Vagina (tissue), 2 donors: ENCODE measurements at places on chromosomes 16 and 17. TPM values are rescaled to one million over a fixed set of nuclear protein-coding genes. Genes with fewer than 3 reads are reported as not detected.

Gene PRKAR1A
- 186 TPM for total RNA-seq

Gene HS3ST4
- 1.5 TPM for total RNA-seq

Gene ATP2C2
- 35.1 TPM for total RNA-seq

Gene TBC1D3C
- not detected for total RNA-seq

Gene EFCAB13
- 4.2 TPM for total RNA-seq

DNA sequence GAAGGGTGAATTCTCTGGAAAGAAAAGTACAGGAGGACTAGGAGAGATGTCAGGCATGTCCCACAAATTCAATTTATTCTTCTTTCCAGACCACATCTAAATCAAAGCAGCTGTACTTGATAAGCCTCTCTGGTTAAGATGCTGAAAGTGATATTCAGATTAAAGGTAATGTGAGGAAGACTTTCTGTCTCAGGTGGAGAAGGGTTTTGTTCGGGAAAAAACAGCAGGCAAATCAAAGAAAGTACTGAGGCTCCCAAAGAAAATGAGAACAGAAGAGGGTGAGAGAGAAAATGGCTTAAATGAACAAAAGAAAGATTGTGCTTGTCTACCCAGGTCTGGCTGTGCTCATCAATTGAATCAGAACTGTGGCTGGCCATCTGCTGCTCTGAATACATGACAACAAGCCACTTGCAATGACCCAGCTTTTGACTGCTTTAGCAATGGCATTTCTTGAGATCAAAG lies 55.6 kb downstream of the MMD start:
- no peaks in the 10 kb centered on the region for H3K4me1 ChIP-seq
- DNase-seq, result no peak
- no peaks in the 10 kb centered on the region for H3K27me3 ChIP-seq
- H3K27ac ChIP-seq, result no peak overlapping the region

- H3K4me3 ChIP-seq, result no peak overlapping the region
- DNase-seq, result no peak
- H3K36me3 ChIP-seq, result no peaks in the 10 kb centered on the region
- peaks cover 15% of the 10 kb centered on the region for H3K4me1 ChIP-seq
- no peaks in the 10 kb centered on the region for H3K27me3 ChIP-seq
Measured at GRCh38 chr17:49388692-49389513, 25.8 kb downstream of the PHB1 start.

GRCh38 chr16:22923491-22923890 lies 109.5 kb downstream of the HS3ST2 start:
- H3K27ac ChIP-seq, result no peak overlapping the region
- no peaks in the 10 kb centered on the region for H3K36me3 ChIP-seq
- DNase-seq, result no peak
- H3K4me3 ChIP-seq, result no peak overlapping the region
- no peaks in the 10 kb centered on the region for H3K27me3 ChIP-seq
- H3K4me1 ChIP-seq, result no peaks in the 10 kb centered on the region

- H3K27ac ChIP-seq, result no peak overlapping the region
- H3K4me3 ChIP-seq, result no peak overlapping the region
- no peaks in the 10 kb centered on the region for H3K4me1 ChIP-seq
- DNase-seq, result no peak
- no peaks in the 10 kb centered on the region for H3K36me3 ChIP-seq
- no peaks in the 10 kb centered on the region for H3K27me3 ChIP-seq
Measured at GRCh38 chr17:57342963-57343589, 86.8 kb downstream of the MSI2 start.

- no peaks in the 10 kb centered on the region for H3K27me3 ChIP-seq
- H3K4me3 ChIP-seq, result no peak overlapping the region
- peaks cover 5% of the 10 kb centered on the region for H3K4me1 ChIP-seq
- no peaks in the 10 kb centered on the region for H3K36me3 ChIP-seq
- DNase-seq, result no peak
Measured at GRCh38 chr16:88069397-88070168, 118.3 kb downstream of the BANP start.

DNA sequence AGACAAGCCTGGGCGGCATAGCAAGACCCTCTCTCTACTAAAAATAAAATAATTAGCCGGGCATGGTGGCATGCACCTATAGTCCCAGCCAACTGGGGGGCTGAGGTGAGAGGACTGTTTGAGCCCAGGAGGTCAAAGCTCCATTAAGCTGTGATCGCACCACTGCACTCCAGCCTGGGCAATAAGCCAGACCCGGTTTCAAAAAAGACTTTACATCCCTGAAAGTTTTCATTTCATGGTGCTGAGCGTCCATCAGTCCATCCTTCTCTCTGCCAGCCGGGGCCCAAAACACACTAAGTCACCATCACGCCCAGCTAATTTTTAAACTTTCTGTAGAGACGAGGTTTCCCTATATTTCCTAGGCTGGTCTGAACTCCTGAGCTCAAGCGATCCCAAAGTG lies 10.6 kb downstream of the RAB40B start:
- H3K27ac ChIP-seq, result no peak overlapping the region
- no peaks in the 10 kb centered on the region for H3K36me3 ChIP-seq
- DNase-seq, result no peak
- H3K27me3 ChIP-seq, result no peaks in the 10 kb centered on the region
- no peaks in the 10 kb centered on the region for H3K4me1 ChIP-seq

DNA sequence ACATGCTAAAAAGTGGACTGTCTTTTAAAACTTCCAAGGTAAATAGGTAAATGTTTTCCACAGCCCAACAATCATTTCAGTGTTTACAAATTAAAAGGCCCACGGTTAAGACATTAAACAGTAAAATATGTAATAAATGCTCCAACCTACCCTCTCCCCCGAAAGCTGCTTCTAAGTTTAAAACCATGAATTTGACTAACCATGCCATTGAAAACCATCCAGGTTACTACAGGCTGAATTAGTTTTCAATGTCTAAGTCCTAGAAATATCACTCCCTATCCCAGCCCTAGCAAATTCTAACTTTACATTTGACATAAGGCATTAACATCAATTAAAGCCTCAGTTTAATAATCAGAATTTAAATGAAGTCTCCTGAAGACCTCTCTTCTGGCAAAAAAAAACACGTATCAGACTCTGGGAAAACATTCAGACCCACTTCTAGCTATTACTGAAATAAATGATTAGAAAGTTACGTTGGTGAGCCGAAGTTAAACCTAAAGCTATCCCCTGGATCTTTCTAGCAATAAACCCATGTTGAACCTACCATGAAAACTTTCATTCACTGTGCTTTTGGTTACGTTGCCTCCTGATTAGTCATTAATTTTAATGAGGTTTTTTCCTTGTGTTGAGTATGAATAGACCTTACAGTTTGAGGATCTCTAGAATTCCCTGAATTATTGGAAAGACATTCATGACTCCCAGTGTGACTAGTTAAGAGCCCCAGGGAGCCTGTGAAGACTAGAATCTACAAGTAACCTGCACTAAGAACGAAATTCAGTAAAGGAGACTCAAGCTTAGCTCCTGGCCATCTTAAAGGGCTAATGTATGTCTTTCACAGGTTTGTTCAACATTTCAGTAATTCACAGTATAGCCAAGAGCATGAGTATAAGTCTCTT lies 1.7 kb upstream of the POLG2 start:
- H3K4me3 ChIP-seq, result no peak overlapping the region
- no peaks in the 10 kb centered on the region for H3K27me3 ChIP-seq
- DNase-seq, result no peak
- peaks cover 86% of the 10 kb centered on the region for H3K4me1 ChIP-seq

- H3K36me3 ChIP-seq, result no peaks in the 10 kb centered on the region
- H3K4me3 ChIP-seq, result no peak overlapping the region
- no peak for DNase-seq
- no peaks in the 10 kb centered on the region for H3K27me3 ChIP-seq
Measured at GRCh38 chr17:2792366-2793169, 3.7 kb upstream of the RAP1GAP2 start.

DNA sequence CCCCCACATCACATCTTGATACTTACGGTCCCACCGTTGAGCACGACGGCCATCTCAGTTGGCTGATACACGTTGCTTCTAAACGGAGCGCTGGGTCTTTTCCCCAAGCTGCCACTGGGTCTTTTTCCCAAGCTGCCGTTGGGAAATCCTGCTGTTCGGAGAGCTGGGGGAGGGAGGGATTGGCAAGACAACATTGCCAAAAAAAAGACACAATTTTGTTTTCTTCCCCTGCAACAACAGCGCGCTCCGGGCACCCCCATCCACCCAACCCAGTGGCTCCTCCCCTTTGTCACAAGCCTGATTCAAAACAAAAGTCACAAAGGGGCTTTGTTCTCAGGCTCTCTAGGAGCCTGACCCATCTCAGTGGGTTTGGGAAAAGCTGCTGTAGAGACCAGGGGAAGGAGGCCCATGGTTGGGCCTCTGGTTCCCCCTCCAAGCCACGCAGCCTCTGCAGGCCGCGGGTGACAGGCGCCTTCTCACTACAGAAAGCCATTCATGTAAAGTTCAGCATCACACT lies 22.8 kb downstream of the GPRC5B start:
- DNase-seq, result no peak
- no peak overlapping the region for H3K27ac ChIP-seq
- H3K4me1 ChIP-seq, result no peaks in the 10 kb centered on the region
- no peak overlapping the region for H3K4me3 ChIP-seq
- no peaks in the 10 kb centered on the region for H3K27me3 ChIP-seq

DNA sequence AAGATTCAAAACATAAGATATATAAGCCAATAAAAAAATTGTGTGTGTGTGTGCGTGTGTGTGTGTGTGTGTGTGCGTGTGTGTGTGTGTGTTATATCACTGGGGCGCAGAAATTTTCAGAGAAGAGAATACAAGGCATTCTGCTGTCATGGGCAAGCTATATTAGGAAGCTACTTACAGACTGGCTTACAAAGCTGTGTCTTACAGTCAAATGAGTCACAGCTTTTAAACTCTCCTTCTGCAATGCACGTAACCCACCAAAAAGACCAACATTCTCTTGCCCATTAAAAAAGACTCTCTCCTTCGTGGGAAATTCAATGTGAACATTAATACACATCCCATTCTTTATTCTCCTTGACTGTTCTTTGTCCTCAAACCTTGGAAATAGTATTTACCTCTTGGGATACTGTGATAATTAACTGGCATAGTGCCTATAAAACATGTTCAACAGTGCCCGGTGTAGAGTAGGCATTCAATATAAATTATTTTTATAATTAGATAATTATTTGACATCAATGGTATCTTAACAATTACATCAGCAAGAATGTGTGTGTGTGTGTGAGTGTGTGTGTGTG lies 860.4 kb upstream of the SOX9 start:
- H3K27me3 ChIP-seq, result no peaks in the 10 kb centered on the region
- H3K36me3 ChIP-seq, result no peaks in the 10 kb centered on the region
- H3K27ac ChIP-seq, result no peak overlapping the region
- DNase-seq, result no peak
- H3K4me3 ChIP-seq, result no peak overlapping the region
- no peaks in the 10 kb centered on the region for H3K4me1 ChIP-seq

DNA sequence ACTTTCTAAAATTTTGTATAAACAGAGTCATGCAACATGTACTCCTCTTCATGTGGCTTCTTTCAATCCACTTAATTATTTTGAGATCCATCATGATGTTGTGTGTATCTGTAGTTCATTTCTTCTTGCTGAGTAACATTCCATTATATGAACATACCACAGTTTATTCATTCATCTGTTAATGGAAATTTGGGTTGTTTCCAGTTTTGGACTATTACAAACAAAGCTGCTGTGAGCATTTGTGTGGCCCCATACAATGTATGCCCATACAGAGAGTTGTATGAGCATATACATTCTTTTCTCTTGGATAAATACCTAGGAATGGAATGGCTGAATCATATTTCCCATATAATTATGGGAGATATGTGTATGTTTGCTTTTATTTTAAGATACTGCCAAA lies 85.6 kb downstream of the CLEC16A start:
- H3K4me3 ChIP-seq, result no peak overlapping the region
- no peak for DNase-seq
- no peaks in the 10 kb centered on the region for H3K36me3 ChIP-seq
- H3K4me1 ChIP-seq, result peaks cover 30% of the 10 kb centered on the region

DNA sequence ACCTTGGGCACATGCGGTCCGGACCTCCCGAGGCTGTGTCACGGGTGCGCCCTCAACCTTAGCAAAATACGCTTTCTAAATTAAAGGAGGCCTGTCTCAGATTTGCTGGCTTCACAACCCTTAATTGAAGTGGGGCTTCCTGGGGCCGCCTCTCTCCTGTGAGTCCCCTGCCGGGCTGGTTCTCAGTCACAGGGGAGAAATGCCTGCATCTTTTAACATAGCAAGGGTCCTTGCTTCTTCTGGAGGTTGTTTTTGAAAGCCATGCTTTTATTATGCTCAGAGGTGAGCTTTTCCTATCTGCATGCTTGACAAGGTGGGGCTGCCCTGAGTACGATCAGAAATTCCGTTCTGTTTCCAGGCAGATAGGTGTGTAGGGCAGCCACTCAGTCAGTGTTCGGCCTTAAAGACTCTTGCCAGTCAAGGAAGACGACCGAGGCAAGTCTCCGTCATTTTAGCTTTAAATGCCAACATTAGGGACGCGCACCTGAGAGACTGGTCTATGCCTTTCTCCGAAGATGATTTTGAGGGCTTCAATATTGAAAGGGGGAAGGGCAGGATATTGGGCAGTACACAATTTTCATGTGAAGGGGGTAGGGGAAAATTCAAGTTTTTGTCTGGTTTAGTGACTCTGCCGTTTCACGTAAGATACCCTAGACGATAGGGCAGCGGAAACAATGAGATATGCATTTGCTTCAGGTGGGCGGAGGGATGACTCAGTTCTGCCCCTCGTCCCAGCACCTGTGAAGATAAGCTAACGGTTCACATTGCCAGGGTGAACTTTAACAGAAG lies 5.5 kb upstream of the SLC7A5 start:
- H3K36me3 ChIP-seq, result no peaks in the 10 kb centered on the region
- H3K27me3 ChIP-seq, result no peaks in the 10 kb centered on the region
- no peak for DNase-seq
- H3K4me1 ChIP-seq, result no peaks in the 10 kb centered on the region
- H3K4me3 ChIP-seq, result no peak overlapping the region

DNA sequence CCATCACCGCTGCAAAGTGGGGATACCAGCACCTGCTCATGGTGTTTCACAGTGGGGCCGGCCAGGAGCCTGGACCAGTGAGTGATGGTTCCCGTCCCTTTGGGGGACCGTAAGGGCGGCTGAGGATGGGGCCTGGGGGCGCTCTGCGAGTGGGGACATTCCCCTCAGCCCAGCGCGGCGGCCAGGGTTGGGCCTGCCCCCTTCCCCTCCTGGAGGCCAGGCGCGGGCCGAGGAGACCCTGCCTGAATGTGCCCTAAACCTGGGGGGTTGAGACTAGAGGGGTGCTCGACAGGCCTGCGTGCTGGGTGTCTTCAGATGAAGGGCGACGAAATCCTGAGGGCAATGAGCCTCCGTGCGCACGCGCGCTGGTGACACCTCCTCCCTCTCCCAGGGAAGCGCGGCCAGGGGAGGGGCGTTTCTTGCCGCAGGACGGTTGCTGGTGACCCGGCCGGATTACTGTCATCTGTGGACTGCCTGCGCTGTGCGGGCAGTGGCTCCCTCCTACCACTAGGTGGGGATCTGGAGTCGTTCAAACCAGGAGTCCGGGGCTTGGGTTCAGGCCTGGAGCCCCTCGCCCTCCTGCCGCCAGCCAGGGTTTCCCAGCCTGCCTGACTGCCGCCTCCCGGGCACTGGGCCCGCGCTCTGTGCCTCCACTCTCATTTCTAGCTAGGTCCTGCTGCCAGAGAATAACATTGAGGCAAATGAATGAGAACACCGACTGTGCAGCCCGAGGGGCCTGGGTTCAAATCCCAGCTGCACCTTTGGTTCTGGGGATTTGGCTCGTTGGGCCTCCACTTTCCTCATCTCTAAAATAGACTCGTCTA lies 17.1 kb downstream of the TBX2 start:
- no peak overlapping the region for H3K4me3 ChIP-seq
- no peaks in the 10 kb centered on the region for H3K36me3 ChIP-seq
- peak overlapping the region; percentile 54 for H3K27ac ChIP-seq
